Uterus (tissue), 4 donors: ENCODE measurements at places on chromosomes 5 and 9. TPM values are rescaled to one million over a fixed set of nuclear protein-coding genes. Genes with fewer than 3 reads are reported as not detected.

The AK8 gene
- total RNA-seq: 1.9 TPM

The IL4 gene
- total RNA-seq: not detected

The PKD2L2 gene
- total RNA-seq: not detected

The GFI1B gene
- 0.14 TPM for total RNA-seq

The TAF11L5 gene
- not detected for total RNA-seq

The SPINK5 gene
- total RNA-seq: not detected

The SAXO1 gene
- total RNA-seq: 0.14 TPM

The CDX1 gene
- 0.34 TPM for total RNA-seq

The SHC3 gene
- 0.51 TPM for total RNA-seq

The LCNL1 gene
- total RNA-seq: 6.9 TPM

The AGXT2 gene
- total RNA-seq: not detected

The LRRC26 gene
- total RNA-seq: not detected

The STC2 gene
- not detected for total RNA-seq

The EXOC3 gene
- 64.4 TPM for total RNA-seq

The ACTBL2 gene
- total RNA-seq: not detected

The OTP gene
- not detected for total RNA-seq

The HCN1 gene
- not detected for total RNA-seq

The KCNT1 gene
- total RNA-seq: 0.52 TPM

The PRRT1B gene
- total RNA-seq: not detected

DNA sequence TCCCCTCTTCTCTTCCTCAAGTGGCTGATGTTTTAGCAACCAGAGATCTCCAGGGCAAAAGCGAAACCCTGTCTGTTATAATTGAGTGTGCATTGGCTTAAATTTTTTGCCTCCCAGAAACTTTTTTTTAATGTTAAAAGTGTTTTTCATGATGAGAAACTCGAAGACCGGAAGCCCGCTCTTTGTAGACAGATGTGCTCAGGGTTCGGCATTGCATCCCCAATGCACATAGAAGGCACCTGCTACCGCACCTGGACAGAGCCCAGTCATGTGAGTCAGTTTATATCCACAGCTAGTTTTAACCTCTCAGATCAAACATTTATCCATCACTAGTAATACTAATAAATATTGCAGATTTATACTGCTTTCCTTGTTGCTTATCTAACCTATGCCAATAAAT lies 19.5 kb upstream of the NADK2 start:
- DNase-seq: no peak

GRCh38 chr9:123059472-123060220 lies 26.2 kb downstream of the GPR21 start:
- DNase-seq: no peak

DNA sequence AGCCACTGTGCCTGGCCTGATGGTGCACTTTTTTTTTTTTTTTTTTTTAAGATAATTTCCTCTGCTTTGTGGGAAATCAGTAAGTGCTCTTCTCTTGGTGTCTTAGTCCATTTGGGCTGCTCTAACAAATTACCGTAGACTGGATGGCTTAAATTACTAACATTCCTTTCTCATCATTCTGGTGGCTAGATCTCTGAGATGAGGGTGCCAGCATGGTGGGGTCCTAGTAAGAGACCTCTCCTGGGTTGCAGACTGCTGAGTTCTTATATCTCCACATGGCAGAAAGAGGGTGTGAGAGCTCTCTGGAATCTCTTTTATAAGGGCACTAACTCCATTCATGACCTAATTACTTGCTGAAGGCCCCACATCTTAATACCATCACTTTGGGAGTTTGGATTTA lies 133.9 kb upstream of the ANKRD55 start:
- DNase-seq: no peak

DNA sequence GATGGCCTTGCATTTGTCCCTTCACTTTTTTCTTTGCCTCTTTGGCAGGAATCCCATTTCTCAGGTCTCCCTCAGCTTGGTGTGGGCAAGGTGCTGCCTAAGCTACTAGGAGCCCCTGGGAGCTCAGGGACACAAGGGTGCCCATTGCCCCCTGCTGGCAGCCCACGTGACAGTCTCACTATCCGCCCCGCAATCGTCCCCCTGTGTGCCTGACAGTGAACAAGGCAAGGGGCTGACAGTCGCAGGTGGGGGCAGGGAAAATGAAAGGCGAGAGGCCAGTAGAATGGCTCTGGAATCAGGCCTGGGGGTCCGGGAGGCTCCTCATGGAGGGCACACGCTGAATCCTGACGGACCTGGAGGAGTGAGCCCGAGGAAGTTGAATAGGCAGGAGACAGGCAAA lies 2.0 kb upstream of the PCDH12 start:
- no peak for DNase-seq

DNA sequence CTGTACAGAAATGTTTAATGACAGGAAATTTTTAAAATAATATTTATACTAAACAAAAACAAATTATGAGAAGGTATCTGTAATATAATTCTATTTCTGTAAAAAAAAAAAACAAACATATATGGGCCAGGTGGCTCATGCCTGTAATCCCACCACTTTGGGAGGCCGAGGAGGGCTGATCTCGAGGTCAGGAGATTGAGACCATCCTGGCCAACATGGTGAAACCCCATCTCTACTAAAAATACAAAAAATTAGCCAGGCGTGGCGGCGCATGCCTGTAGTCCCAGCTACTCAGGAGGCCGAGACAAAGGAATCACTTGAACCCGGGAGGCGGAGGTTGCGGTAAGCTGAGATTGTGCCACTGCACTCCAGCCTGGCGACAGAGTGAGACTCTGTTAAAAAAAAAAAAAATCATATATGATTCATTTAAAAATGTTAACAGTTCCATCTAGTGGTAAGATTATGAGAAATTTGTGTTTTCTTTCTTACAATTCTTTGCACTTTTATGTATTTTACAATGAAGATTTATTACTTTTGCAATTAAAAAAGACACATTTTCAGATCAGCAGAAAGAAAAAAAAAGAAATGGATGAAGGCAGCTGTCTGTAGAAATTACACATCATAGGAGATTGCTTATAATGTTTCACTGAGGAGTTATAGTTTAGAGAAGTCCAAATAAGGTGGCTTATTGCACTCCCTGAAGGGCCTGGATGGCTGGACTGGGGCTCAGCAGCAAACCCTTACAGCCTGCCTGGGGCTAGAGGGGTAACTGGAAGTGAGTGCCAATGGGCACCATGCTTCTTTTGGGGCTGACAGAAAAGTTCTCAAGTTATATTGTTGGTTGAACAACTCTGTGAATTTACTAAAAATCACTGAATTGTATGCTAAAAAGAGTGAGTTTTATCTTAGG lies 20.3 kb downstream of the C9orf153 start:
- DNase-seq: no peak

DNA sequence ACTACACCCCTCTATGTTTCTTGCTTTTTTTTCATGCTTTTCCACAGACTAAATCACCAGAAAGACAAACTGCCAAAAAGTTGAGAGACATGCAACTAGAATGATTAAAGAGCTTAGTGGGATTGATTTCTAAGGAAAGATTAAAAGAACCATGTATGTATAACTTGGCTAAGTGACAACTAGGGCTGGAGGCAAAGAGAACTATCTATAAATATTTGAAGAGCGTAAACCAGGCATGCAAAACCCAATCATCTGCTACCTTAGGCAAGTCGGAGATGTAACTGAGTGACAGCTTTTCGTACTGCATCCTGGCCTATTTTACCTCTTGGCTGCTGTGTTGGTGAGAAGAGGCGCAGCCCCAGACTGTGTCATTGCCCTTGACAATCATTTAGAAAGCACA lies 121.0 kb upstream of the TLX3 start:
- DNase-seq: no peak

DNA sequence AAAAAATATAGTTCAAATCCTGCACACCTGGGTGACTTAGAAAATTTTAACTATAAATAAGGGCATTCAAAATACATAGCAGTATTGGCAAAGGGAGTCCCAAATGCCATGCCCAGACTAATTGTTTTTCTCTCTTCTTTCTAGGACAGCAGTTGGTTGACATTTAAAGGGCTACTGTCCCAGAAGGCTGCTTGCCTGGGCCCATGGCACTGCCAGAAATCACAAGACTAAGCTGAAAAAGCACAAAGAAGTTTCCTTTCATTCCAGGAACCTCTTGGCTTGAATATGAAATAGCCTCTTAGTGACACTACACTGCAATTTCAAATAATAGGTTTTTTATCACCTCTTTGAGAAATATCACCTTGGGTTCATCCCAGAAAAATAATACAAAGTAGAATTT lies 388.9 kb upstream of the TRPC7 start:
- no peak for DNase-seq

GRCh38 chr5:140242099-140242498 lies 60.8 kb downstream of the PFDN1 start:
- no peak for DNase-seq

DNA sequence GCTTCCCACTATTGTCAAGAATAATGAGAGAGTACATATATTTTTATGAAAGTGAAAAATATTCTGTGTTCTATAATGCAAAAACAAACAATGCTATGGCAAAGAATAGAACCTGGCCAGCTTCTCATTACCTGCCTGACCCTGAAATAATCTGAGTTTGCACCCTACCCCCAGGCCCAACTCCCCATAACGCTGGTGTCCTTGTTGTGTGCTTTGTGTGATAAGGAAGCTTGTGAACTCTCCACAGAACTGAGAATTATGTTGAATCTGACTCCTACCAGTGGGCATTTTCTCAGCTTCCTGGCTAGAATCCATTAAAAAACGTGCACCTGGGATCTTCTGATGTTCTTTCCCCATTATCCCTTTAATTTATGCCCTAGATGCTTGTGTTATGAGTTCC lies 178.0 kb upstream of the GNA14 start:
- DNase-seq: no peak

DNA sequence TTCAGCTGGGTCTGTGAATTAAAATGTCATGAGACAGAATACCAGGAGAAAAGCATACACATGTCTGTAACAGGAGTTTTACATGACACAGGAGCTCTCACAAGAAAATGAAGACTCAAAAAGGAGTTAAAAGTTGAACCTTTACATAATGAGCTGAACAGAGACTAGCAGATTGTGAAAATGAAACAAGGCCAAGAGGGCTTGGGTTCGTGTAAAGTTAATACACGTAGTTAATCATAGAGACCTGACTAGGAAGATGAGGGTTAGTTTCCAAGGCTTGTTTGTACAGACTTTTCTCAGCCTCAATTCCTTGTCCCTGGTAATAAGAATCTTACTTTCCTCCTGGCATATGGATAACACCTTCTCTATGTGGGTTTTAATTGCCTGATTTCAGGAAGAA lies 1294.0 kb downstream of the MAT2B start:
- DNase-seq: no peak

GRCh38 chr5:131416729-131417128 lies 152.9 kb downstream of the CDC42SE2 start:
- DNase-seq: no peak

- DNase-seq: no peak
Measured at GRCh38 chr5:64074533-64074932, 91.1 kb upstream of the RNF180 start.

DNA sequence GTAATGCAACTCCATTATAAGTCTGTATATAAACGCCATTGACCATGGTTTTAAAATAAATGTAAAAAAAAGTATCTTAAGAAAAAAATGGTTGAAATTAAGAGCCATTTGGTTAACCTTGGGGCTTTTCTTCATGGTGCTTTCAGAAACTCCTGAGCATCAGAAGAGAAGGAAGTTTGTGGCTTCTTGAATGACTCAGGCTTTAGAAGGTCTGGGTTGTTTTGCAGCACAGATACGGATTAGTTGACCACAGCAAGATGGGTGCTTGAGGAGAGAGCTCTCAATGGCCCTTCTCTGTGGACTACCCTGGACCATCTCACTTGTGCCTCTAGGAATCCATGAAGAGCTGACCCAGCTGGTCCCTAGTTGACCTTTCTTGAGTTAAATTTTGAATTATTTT lies 189.5 kb downstream of the TMEM38B start:
- no peak for DNase-seq

DNA sequence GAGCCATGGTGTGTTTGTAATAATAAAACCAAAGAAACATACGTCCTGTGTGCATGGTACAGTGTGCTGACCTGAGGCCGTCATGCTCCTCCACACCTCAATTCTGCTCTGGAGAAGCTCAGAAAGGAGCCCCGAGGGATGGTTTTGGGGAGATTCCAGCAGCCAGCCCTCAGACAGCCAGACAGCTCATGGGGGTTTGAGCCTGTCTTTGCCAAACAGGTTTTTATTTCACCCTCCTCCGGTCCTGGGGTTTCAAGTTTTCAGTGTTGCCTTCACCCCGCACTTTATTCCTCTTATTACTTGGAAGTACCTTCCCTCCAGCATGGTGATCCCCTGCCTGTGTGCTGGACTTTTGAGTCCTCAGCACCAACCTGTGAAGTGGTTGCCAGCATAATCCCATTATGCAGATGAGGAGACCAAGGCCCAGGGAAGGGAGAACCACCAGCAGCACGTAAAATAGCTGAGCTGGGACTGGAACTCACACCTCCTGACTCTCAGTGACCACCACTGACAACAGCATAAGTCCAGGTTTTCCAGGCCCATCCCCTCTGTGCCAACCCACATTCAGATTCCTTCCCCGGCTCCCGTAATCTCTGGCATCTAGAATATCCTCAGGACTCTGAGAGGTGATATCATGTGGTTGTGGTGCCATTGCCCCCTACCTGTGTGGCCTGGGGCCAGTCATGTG lies 35.1 kb downstream of the TGFBI start:
- no peak for DNase-seq

GRCh38 chr9:68533678-68534077 lies 7.0 kb downstream of the TMEM252 start:
- DNase-seq: no peak

GRCh38 chr9:14488421-14489190 lies 174.7 kb upstream of the NFIB start:
- DNase-seq: no peak

GRCh38 chr5:161547406-161547737 lies 847 bp upstream of the GABRB2 start:
- no peak for DNase-seq

GRCh38 chr5:122162100-122162638 lies 32.8 kb downstream of the ZNF474 start:
- no peak for DNase-seq

GRCh38 chr9:128651798-128652197 lies 4.8 kb downstream of the DYNC2I2 start:
- no peak for DNase-seq

- DNase-seq: no peak
Measured at GRCh38 chr9:103755986-103756385, 338.1 kb upstream of the SMC2 start.

- no peak for DNase-seq
Measured at GRCh38 chr5:169599451-169599850, 15.9 kb downstream of the SPDL1 start.

GRCh38 chr5:39158127-39158593 lies 61.2 kb downstream of the FYB1 start:
- DNase-seq: no peak

DNA sequence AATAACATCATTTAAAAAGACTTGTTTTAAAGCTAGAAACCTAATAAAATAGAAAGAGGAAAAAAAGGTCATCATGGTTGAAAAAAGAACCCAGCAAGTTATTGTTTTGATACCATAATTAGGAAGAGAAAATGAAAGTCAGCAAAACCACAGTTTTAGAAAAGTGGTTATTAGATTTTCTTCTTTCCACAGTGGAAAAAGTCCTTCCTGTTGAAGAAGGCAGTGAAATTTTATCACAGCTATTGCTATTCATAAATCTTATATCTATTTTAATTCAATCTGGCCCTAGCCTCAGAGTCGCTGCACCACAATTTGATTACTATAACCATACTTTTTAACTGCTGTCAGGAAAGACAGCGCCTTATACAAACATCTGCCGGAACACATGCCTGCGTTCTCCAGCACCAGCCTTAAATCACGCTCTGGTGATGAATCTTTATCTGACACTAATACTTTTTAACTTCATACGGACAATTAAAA lies 60.3 kb downstream of the MAPKAP1 start:
- DNase-seq: no peak

- no peak for DNase-seq
Measured at GRCh38 chr5:176564002-176564401, 14.9 kb downstream of the CDHR2 start.
